ENCODE measurements at places on chromosomes 3 and 15.

DNA sequence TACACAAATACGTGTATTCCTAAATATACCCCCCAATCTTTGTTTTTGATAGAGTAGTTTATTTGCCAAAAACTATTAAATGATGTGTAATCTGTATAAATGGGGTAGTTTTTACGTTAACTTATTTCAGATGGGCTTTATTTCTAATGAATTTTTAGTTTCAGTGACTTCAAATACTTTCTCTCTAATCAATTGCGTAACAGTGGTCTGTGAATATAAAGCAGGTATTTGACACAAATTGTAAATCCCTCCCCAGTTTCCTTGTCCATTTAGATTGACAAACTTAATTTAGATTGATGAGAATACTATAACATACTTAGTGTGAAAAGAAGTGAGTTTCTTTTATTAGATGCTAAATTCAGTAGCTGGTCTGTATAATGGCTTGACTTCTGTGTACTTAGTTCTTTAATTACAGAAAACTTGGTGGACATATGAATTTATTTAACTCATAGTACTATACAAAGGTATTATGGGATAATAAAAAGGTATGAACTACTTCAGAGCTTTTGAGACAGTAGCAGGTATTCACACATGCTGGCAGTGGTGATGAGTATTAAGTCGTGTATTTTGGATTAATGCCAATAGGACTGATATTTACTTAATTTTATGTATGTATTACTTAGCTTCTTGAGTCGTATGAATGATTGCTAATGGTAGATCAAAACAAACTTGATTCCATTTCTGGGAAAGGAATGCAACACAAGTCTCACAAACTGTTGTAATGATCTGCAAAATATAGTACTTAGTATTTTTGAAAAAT, 81.6 kb downstream of the STT3B start:
- peak; percentile 16 for DNase-seq

DNA sequence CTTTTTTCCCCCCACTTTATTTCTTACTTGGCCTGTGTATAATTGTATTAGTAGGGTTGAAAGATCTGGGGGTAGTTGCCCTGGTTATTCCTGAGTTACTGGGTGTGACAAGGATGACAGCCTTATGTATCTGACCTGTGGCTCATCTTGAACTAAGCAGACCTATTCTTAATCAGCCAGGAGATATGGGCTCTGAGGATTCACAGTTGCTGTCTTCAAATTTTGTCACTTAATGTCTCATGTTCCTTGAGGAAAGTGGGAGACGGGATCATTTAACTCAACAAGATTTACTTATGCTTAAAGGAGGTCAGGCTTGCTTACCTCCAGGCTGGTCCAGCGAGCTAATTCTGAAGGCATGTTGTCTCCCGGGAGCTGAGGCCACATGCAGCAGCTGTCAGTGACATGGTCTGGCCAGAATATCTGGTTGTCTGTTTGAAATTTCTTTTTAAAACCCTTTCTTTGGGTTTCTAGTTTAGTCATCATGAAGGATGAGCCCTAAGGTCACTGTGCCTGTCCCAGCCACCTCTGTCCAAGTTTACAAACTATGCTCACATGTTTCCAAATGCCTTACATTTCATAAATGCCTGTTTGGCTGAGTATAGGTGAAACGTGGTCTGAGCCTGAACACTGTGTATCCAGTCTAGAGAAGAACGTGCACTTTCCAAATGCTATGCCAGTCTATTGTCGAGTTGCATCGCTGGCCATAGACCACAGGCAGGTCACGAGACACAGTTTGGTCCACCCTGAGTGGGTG, 26.8 kb downstream of the LRTM1 start:
- DNase-seq: no peak

GRCh38 chr3:128238184-128238489, 84.9 kb downstream of the EEFSEC start:
- DNase-seq: no peak

DNA sequence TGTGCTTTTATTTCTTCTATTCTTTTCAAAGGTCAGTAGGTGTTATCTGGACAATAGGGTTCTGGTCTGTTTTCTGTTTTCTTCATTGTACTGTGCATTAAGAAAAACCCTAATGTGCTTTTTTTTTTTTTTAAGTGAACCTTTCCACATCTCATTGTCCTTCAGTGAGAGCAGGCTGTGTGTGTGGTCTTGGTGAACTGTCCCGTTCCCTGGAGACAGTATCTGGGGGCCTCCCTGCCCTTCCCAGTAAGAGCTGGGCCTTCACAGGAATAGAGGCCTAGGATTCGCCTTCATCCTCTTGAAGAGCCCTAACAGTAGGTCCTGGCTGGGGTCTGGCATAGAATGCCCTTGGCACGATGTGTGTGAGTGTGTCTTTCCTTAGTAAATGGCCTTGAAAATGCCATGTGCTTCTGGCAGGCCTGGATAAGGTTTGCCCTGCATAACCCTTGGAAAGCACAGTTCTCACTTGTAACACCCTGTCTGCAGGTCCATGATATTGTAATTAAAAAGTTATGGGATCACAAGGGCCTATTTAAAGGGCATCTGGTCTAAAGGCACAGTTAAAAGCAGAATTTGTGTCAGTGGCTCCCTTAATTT, 81.2 kb downstream of the IGF1R start:
- DNase-seq: no peak

DNA sequence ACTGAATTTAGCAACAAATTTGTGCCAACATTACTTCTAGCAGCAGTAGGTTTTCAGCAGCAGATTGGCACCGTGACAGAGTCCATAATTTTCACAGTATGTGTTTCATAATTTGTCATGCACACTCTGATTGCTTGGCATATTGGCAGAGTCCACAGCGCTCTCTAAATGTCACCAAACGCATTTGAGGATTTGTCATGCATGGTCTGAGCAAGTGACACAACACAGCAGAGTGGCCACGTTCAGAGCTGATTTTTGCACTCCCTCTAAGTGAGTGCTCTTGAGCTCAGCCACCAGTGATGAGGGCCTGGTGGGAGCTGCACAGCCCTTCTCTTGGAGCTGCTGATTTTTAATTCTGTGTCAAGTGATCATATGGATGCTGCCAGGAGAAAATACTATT, 1270.8 kb downstream of the ROBO1 start:
- no peak for DNase-seq

DNA sequence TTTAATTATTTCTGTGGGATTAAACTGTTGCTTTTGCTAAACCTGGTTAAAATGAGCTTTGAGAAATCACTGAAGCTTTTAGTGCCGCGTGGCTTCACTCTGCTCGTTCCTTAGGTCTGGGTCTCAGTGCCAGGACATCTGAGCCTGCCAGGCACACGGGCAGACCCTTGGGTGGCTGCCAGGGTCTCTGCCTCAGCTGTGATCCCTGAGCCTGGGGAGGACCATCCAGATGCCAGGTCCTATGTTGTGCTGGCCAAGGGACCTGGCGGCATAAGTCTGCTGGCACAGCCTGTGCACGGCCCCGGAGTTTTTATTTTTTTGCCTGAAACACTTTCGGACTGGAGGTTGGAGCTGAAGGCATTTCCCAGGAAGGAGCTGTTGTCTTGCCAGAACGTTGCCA, 328.1 kb downstream of the LRTM1 start:
- no peak for DNase-seq

DNA sequence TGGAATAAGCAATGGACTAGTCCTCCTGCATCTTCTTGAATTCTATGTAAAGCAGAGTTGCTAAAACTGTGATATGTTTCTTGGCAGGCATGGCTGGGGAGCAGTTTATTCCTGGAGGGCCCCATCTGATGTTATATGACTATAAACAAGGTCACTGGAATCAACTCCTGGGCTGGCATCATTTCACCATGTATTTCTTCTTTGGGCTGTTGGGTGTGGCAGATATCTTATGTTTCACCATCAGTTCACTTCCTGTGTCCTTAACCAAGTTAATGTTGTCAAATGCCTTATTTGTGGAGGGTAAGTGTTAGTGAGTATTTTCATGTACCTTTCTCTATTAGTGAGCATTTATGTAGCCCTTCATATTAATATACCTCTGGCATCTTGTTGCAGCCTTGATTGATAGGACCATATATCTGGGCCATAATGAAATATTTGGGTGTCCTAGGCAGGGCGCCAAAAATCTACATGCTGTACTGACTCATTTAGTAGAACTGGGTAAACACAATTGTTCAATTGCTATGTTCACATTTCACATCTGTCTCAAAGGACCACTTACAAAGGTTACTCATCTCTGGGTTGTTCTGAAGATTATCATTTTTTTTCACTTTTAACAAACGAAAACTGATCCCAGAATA, 52.6 kb upstream of the ADGRG7 start:
- DNase-seq: no peak

DNA sequence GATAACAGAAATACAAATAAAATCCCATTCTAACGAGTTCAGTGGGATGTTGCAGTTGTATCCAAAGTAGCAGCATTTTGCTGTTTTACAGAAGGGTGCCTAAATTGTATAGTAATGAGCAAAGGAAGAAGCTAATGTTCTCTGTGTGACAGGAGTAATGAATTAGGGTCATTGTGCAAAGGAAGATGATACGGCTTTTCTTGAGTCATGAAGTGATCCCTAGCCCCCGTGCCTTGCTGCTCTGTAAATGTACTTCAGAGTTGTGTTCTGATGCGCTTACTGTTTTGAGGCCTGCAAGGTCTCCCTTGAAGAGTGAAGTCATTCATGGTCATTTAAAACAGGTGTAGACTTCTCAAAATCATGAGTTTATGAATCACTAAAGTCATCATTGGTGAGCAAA, 37.9 kb downstream of the ATP1B3 start:
- DNase-seq: no peak

- DNase-seq: peak; percentile 24
Observed at GRCh38 chr15:81939604-81940440, 106.0 kb downstream of the MEX3B start.

GRCh38 chr3:194272221-194272620, 78.9 kb downstream of the CPN2 start:
- DNase-seq: no peak

- DNase-seq: no peak
Observed at GRCh38 chr3:141056751-141057171, 5.6 kb downstream of the SPSB4 start.

- no peak for DNase-seq
Observed at GRCh38 chr15:33946152-33946551, 22.1 kb upstream of the CHRM5 start.

DNA sequence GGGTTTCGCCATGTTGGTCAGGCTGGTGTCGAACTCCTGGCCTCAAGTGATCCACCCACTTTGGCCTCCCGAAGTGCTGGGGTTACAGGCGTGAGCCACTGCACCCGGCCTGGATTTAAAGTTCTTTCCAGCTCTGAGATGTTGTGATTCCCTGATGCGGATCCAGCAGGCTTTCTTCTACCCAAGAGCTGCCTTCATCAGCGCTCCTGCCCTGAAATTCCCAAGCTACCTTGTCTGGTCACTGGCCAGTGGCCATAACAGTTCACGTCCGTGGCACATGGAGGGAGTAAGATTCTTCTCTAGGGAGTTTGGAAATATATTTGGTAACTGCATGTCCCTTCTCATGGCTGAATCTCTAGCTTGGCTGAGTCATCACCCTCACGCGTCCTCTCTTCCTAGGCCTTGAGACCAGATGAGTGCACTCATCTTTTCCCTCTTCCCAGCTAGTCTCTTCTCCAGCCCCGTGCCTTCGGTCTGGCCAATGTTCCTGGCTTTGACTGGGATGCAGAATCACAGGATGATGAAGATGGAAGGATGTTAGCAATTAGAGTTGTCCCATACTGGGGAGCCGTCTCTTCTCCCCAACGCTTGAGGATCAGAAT, 29.8 kb upstream of the APOD start:
- peak; percentile 6 for DNase-seq

DNA sequence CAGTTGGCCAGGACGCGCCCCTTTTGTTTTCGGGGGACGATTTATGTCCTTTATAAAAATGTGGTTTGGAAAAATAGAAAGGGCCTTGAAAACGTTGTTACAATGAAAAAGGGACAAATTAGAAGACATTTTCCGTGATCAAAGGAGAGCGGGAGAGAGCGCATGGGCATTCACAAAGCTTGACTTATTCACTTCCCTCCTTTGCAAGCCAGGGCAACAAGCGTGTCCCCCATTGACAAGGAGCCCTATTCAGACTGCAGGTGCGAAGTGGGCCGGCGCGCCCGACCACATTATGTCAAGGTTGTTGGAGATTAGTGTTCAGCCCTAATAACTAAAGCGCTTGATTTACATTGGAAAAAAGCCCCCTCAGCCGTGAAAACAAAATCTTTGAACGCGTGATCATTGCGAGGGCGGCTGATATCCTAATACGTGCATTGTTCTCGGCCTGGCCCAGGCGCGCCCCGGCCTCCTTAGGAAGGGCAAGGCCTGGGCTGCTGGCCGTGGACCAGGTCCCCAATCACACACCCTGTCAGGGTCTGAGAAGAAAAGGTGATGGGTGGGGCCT, 25.9 kb downstream of the ZIC4 start:
- no peak for DNase-seq

- DNase-seq: no peak
Observed at GRCh38 chr3:14614862-14615261, 36.7 kb upstream of the CCDC174 start.

GRCh38 chr15:89500397-89501270, 4.3 kb upstream of the RHCG start:
- no peak for DNase-seq

DNA sequence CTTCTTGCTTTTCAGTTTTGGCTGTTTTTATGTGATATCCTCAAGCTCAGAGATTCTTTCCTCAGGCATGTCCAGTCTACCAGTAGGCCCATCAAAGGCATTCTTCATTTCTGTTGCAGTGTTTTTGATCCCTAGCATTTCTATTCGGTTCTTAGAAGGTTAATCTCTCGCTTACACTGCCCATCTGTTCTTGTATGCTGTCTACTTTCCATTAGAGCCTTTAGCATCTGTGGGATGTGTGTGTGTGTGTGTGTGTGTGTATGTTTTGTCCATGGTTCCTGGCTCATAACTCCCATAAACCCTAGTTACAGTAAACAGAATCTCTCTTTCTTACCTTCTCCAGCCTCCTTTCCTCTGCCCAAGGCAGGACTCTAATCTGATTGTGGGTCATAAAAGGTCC, 5.1 kb upstream of the SLC22A13 start:
- DNase-seq: no peak

DNA sequence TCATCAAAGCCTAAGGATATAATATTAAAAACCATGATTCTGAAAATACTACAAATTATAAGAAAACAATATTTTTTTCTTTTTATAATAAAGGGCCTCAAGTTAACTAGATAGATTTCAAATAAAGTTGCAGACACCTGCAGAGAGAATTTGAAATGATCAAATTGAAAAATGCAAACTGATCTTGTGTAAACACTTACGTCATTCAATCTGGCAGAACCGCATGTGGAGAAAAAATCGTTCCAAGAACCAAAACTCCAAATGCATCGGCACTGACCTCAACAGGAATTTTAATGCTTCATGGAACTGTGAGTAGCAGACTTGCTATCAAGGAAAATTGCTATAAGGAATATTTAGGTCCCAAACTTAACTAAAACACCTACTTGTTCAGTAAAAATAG, 17.2 kb downstream of the CPA3 start:
- no peak for DNase-seq

DNA sequence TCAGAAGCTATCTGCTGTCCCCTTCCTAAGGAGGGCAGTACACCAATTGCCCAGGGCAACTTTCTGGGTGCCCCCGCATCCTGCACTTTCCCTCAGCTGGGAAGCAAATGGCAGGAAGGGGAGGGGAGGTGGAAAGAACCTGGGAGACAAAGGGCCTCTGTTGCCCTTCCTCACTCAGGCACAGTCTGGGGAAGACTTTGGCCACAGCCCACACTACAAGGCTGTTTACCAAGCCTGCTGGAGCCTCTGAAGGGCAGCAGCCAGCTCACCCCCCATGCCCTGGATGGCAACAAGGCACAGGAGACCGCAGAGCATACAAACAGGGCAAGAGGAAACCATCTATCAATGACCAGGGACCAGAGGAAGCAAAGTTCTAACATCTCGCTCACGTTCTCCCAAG, 42.4 kb downstream of the ARRDC4 start:
- no peak for DNase-seq

All from epithelial cell of prostate (primary cell).